A549 (cell line): ENCODE measurements at places on chromosomes 4 and X. TPM values are rescaled to one million over a fixed set of nuclear protein-coding genes. Genes with fewer than 3 reads are reported as not detected.

GAGE13 gene
- not detected in 3 replicates for polyA plus RNA-seq

MAGEA2B gene
- polyA plus RNA-seq, result not detected in 3 replicates

DNA sequence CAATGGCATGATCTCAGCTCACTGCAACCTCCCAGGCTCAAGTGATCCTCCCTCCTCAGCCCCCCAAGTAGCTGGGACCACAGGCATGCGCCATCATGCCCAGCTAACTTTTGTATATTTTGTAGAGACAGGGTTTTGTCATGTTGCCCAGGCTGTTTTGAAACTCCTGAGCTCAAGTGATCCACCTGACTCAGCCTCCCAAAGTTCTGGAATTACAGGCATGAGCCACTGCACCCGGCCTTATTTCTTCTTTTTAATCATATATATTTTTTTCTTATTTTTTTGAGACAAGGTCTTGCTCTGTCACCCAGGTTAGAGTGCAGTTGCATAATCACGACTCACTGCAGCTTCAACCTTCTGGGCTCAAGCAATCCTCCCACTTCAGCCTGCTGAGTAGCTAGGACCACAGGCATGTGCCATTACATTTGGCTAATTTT lies 184.0 kb downstream of the TSPAN5 start:
- no peak for DNase-seq

DNA sequence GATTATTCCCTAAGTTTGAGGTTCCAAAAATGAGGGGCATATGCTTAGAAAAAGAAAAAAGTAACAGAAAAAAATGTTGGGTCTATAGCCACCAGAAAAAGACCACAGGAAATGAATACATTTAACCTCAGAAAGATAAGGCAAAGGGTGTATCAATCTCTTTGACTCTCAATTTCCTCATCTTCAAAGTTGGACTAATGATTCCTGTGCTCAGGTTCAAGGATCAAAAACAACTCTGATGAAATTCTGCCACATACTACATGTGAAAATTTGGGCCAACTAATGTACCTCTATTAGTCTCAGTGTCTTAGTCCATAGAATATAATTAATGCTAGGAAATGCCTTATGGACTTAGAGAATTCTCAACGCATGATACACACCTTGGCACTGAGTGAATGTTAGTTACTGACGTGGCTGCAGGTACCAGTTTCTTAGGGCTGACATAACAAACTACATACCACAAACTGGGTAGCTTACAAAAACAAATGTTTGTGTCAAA lies 257.7 kb downstream of the ANKRD50 start:
- DNase-seq, result no peak

- DNase-seq, result no peak
Measured at GRCh38 chr4:80140194-80140593, 57.1 kb upstream of the PRDM8 start.

- DNase-seq, result no peak
Measured at GRCh38 chr4:25383647-25384046, 6.6 kb downstream of the ANAPC4 start.

DNA sequence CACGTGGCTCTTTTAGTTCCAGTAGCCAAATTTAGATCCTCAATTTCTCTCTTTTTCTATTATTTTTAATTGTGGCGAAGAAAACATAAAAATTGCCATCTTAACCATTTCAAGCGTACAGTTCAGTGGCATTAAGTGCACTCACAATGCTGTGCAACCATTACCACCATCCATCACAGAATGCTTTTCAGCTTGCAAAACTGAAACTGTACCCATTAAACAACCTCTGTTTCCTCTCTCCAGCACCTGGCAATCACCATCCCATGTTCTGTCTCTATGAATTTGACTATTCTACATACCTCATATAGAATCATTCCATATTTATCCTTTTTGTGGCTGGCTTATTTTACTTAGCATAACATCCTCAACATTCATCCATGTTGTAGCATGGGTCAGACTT lies 74.9 kb downstream of the METTL14 start:
- no peak for DNase-seq

- no peak for DNase-seq
Measured at GRCh38 chr4:55980725-55981124, 32.0 kb downstream of the CEP135 start.

DNA sequence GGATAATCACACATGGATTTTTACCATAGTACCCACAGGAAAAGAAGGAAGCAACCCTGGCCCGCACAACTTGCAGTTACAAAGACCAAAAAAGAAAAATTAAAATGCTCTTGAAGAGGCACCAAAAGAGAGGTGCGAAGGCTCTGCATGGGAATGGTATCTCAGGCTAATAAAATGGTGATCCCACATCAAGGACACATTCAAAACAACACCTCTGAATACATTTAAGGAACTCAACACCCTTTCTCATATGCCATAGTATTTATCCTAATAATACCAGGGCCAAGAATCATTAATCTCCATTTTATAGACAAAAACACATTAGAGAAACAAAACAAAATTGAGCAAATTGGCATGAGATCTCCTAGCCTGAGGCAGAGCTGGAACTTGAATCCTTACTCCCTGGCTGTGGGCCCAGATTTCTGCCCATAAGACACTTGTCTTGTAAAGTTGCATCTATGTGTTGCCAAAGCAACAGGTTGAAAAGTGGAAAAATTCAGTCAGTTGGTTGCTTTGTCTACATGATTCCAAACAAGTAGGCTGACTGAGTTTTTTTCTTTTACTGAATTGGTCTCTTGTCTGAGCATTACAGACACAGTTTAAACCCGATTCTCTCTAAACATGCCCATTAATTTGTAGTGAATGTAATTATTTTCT lies 33.5 kb downstream of the GUCY2F start:
- DNase-seq, result no peak
